EH (cell line): ENCODE measurements at places on chromosomes 5 and 9.

- DNase-seq, result no peak
These were observed 52.8 kb downstream of the TTC1 start for GRCh38 chr5:160061770-160062169.

DNA sequence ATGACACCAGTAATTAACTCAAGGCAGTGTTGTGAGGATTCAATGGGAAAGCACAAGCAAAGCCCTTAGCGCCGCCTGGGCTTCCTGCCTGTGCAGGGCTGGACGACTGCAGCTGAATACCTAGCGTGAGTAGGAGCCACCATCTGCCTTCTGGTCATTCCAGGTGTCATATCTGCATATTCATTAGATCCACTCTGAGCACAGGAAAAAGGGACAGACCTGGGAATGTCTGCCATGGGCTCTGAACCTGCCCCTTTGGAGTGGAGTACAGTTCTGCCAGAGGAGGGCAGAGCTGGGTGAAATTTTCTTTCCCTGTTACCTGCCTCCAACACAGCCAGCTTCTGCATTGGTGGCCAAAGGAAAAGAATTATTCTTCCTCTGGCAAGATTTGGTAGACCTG is 298.8 kb downstream of the NSG2 start:
- DNase-seq, result no peak

- DNase-seq, result peak; percentile 70
These were observed 168.3 kb upstream of the OTULINL start for GRCh38 chr5:14413331-14413750.

- no peak for DNase-seq
These were observed 95.0 kb downstream of the KIAA1958 start for GRCh38 chr9:112581469-112582176.

- DNase-seq, result peak; percentile 51
These were observed 430.6 kb downstream of the PIK3R1 start for GRCh38 chr5:68646144-68646543.

DNA sequence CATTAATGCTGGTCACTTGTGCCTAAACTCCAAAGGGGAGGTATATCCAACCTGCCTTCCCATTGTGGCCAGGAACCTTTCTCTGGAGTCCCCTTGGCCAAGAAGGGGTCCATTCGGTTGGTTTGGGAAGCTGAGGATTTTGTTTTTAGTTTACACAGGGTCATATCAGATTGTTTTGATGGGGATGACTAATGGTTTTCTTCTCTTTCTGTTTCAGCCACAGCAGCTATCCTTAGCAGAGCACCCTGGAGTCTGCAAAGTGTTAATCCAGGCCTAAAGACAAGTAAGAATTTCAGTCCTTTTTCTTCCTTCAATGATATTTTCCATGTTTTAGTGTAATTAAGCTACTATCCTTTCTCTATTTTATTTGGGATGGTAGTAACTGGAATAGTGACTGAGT is 127.8 kb upstream of the CCDC152 start:
- DNase-seq, result no peak

DNA sequence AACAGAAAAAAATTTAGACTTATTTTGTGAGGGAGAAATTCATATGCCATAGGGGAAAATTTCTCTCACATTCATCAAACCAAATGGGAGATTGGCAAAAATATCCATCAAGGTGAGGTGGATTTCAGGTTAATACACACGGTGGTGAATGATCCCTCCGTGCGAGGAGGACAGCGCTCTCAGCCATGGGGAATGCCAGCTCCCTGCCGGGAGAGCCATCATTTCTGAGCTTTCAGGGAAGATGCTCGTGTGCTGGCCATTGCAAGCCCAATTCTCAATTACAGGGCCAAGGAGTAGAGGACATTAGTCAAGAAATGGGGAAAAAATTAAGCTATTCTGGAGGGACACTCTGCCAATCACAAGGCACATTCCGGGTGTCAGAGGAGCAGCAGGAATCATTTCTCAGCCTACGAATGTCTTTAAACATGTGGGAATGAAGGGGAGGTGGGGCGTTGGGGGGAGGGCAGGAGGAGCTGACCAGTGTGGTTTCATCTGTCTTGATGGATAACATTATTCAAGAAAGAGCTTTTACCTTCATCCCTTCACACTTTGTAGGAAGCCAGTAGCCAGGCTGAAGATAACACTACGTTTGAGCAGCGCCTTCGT is 165.5 kb downstream of the DAB2IP start:
- no peak for DNase-seq

DNA sequence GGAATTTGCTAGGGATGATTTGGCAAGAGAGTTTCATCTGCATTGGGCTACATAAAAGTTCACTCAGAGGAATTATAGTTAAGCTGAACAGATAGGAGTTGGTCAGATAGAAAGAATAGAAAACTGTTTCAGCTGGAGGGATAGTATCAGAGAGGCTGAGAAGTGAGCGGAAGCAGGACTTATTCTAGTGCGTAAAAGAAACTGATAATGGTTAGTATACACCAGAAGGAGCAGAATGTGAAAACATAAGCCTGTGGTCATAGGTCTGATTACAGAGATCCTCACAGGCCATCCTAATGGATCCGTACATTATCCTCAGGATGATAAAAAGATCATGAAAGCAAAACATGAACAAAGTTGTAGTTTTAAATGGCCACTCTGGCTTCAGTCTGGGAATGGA is 585.2 kb downstream of the BRINP1 start:
- DNase-seq, result no peak

DNA sequence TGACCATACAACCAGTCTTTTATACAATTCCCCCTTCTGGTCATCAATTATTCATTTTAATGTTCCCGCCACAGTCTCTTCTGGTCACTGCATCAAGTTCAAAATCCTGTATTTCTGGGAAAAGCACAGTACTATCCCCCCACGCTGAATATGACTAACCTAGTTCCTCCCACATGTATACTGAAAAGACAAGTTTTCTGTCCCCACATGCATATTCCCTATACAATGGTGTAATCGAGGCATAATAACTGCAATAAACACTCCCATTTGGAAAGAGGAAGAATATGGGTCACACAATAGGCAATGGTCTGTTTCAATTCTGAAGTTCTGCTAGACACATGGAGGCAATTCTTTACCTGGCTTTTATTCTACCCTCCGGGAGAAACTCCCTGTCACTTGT is 344.9 kb downstream of the EFNA5 start:
- DNase-seq, result no peak

DNA sequence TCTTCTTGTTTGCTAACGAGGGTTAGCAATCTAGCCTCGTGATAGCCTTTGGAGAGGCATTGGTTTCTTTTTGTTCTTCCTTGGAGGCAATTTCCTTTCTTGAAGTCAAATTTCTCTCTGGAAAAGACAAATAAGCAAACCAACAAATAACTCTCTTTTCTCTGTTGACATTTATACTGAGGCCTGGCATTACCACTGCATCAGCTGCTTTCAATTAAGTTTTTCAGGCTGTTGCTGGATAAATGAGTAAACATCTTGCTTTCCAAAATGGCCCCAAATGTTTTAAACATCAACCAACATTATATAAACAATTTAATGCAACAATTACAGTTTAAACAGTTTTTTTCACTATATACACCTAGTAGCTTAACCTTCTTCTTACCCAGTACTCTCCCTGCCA is 264.4 kb downstream of the HTR1A start:
- DNase-seq, result no peak

- DNase-seq, result peak; percentile 31
These were observed 167.3 kb downstream of the GNAQ start for GRCh38 chr9:77864211-77864889.

DNA sequence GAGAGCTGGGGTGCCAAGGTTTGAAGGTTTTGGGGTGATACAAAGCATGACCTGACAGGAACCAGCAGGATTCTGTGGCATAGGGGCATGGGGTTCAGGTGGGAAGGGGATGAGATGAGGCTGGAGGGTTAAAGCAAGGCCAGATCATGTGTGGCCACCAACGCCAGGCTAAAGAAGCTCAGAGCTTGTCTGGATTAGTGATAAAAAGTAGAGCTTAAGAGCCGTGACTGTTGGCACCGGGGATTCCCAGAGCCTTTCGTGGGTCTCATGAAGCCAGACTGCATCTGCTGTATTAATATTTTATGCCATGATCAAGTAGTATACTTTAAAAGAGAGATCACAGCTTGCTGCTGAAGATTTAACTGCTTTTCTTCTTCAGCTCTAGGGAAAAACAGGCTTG is 8.5 kb upstream of the GSN start:
- no peak for DNase-seq

DNA sequence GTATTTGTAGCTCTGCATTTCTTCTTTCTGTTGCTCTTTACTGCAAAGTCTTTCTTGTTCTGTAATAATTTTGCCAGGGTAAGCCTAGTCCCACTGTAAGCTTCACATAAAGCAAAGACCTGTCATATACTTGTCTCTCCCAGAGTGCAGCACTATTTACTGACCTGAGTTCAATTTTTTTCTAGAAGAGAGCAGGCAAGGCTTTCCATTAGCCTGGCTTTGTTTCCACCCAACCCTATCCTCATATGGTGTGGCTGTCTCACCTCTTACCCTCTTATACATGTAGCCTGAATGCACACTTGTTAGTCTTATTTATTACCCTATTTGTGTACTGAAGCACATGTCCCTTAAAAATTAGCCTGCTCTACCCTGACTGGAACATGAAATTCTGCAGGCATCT is 170.4 kb downstream of the EFNA5 start:
- no peak for DNase-seq

- DNase-seq, result peak; percentile 40
These were observed 75.0 kb downstream of the STK10 start for GRCh38 chr5:172113036-172113435.

DNA sequence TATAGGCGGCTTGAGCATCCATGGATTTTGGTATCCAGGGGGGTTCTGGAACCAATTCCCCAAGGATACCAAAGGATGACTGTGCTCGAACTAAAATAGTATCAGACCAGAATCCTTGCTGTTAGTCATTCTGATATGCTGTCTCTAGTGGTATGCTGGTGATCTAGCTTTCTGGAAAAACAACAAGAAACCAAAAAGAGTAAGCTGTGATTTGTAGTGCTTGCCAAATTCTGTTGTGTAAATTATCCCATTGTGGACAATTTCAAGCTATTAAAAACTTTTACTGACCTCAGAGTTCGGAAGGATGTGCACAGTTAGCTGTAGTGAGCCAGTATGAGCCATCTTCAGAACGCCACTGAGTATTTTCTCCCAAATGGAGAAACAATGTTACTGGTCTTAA is 99.0 kb upstream of the FBN2 start:
- peak; percentile 95 for DNase-seq

- no peak for DNase-seq
These were observed 41.9 kb upstream of the ACTBL2 start for GRCh38 chr5:57524348-57525060.
